ENCODE measurements at places on chromosomes 4 and X. TPM values are rescaled to one million over a fixed set of nuclear protein-coding genes. Genes with fewer than 3 reads are reported as not detected.

Gene TMEM150C
- 6.0 TPM for total RNA-seq

Gene UXT
- 95.6 TPM for total RNA-seq

Gene FGG
- 0.19 TPM for total RNA-seq

Gene GJB1
- not detected for total RNA-seq

Gene PNMA6F
- not detected for total RNA-seq

Gene COL4A6
- 0.68 TPM for total RNA-seq

Gene ZFP92
- 0.51 TPM for total RNA-seq

Gene SLC49A3
- total RNA-seq, result 9.9 TPM

Gene ELMOD2
- total RNA-seq, result 35.1 TPM

Gene MAGEC3
- total RNA-seq, result not detected

Gene PPP4R3C
- total RNA-seq, result not detected

Gene TENT5D
- total RNA-seq, result not detected

Gene HMGB3
- total RNA-seq, result 35.9 TPM

Gene MYL5
- 7.3 TPM for total RNA-seq

Gene GYPB
- total RNA-seq, result not detected

Gene CFAP99
- not detected for total RNA-seq

Gene IGFBP7
- total RNA-seq, result 2,129 TPM

Gene ADAD1
- not detected for total RNA-seq

Gene TLL1
- 32.7 TPM for total RNA-seq

Gene SOWAHB
- total RNA-seq, result under 0.01 TPM

Gene PRDX4
- 222 TPM for total RNA-seq

Gene CCKAR
- total RNA-seq, result not detected

Gene SLIT2
- 0.34 TPM for total RNA-seq

Gene FANCB
- 6.8 TPM for total RNA-seq

Gene CD38
- total RNA-seq, result 22.0 TPM

Gene MAGEE2
- total RNA-seq, result not detected

Gene GCNA
- total RNA-seq, result 3.2 TPM

Gene ZNF595
- 19.9 TPM for total RNA-seq

Gene H2BW2
- not detected for total RNA-seq

Gene BEND2
- total RNA-seq, result under 0.01 TPM

Gene PPP1R2C
- not detected for total RNA-seq

Gene ATP1B4
- not detected for total RNA-seq

Gene RHOXF1
- not detected for total RNA-seq

Gene PCDH11X
- not detected for total RNA-seq

Gene SOD3
- not detected for total RNA-seq

Gene F8A3
- total RNA-seq, result 2.7 TPM

Gene GATA1
- total RNA-seq, result not detected

Gene MAGEB17
- not detected for total RNA-seq

Gene ADGRG2
- not detected for total RNA-seq

Gene ADH6
- not detected for total RNA-seq

Gene AADAT
- 1.3 TPM for total RNA-seq

Gene AKAP14
- total RNA-seq, result not detected

Gene NEUROG2
- not detected for total RNA-seq

Gene SMIM31
- total RNA-seq, result not detected

Gene CFI
- total RNA-seq, result 94.8 TPM

Gene POF1B
- total RNA-seq, result 2.9 TPM

Gene APELA
- total RNA-seq, result not detected

Gene CLDN22
- not detected for total RNA-seq

Gene SPANXA2
- not detected for total RNA-seq

Gene RENBP
- 27.4 TPM for total RNA-seq

Gene TRIM75
- not detected for total RNA-seq

Gene GLUD2
- total RNA-seq, result 1.1 TPM

Gene MBTPS2
- total RNA-seq, result 13.1 TPM

Gene DSPP
- total RNA-seq, result not detected

Data from dermis blood vessel endothelial cell (primary cell).